ENCODE measurements at places on chromosomes 1 and 21.

DNA sequence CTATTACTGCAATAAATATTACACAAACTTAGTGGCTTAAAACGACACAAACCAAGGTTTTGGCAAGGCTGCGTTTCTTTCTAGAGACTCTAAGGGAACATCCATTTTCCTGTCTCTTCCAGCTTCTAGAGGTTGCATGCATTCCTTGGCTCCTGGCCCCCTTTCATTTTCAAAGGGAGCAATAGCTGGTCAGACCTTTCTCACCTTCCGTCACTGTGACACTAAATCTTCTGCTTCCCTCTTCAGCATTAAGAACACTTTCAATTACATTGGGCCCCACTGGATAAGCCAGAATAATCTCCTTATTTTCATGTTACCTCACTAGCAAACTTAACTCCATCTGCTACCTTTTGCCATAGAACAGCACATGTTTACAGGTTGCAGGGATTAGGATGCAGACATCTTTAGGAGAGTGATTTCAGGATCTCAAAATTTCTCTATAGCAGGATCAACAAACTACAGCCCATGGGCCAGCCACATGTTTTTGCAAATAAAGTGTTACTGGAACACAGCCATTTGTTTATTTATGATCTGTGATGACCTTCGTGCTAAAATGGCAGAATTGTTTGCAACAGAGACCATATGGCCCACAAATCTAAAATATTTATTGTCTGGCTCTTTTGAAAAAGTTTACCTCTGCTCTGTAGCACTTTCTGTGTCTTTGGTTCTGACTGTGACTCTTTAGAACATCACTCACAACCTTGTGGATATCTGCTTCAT lies 221.5 kb upstream of the SGIP1 start:
- no peak for DNase-seq

DNA sequence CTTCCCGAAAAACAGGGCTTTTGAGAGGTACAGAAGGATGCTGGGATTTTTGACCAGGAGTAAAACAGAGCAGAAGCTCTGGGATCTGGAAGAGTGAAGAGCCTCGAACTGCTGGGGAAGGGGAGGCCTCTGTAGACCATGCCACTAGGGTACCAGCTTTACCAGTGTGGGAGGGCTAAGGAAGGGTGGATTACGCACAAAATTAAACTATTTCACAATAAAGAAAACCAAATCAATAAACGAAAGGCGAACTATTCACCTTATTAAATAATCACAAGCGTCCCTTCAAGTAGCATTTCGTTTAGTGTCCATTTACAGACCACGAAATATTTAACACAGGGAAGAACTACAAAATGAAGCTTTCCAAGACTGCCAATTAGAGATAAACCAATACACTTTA lies 723 bp downstream of the CZIB start:
- no peak for DNase-seq

GRCh38 chr1:17200246-17200645 lies 4.7 kb upstream of the PADI1 start:
- no peak for DNase-seq

DNA sequence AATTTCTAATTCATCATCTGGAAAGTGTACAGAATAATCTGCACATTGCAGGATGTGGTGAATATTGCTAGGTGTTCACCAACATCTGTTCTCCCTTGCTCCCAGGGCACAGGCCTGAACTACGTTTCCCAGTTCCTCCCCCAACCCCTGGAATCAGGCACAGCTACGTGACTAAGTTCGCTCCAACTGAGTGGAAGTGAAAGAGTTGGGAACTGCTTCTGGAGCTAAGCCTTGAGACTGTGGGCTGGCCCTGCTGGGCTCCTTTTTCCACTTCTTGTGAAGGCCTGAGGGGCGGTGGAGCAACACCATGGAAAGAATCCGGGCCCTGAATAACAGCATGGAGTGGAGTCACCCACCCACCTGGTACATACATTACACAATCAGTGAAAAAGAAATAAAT lies 534.6 kb downstream of the SMYD3 start:
- DNase-seq, result no peak

GRCh38 chr1:31249854-31250253 lies 10.2 kb upstream of the NKAIN1 start:
- DNase-seq, result no peak

- DNase-seq, result peak; percentile 67
Observed at GRCh38 chr1:117860896-117861610, 68.4 kb downstream of the GDAP2 start.

DNA sequence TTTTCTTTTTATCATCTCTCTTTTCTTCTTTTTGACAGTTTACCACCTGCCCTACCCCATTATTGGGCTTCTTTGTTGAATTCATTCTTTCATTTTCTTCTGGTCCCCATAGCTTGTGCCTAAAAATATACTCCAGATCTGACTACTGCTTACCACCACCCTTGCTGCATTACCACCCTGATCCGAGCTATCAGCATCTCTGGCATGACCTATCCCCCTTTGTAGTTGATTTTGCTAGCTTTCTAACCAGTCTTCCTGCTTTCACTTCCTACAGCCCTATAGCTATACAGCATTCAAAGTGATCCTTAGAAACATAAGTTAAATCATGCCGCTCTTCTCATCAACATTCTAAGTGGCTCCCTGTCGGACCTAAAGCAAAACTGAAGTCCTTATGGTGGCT lies 59.4 kb upstream of the MPC2 start:
- no peak for DNase-seq

DNA sequence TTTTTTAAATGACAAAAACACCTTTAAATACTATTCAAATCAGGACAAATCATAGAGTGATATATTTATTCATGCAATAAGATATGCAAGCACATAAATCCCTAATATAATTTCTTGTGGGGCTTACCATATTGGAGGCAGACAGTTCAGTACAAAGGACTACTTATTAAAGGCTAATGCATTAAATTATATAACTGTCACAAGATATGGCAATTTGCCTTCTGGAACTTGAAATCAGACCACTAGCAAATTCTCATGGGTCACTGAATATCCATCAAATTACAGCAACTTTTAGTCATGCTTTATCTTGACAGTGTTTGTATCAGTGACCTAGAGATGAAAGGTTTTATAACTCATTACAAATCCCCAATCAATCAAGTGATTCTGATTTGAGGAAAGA lies 54.1 kb upstream of the NCAM2 start:
- DNase-seq, result no peak

DNA sequence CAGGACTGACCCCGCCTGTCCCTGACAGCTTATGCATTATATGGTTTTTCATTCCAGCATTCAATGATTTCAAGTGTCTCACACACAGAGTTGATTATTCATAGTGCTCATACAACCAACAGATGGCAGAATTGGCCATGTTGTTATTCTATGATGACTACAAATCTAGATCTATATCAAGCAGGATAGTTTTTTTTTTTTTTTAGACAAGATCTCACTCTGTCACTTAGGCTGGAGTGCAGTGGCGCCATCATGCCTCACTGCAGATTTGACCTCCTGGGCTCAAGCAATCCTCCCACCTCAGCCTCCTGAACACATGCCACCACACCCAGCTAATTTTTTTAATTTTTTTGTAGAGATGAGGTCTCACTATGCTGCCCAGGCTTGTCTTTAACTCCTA lies 40.1 kb upstream of the LRRC8D start:
- DNase-seq, result peak; percentile 70

DNA sequence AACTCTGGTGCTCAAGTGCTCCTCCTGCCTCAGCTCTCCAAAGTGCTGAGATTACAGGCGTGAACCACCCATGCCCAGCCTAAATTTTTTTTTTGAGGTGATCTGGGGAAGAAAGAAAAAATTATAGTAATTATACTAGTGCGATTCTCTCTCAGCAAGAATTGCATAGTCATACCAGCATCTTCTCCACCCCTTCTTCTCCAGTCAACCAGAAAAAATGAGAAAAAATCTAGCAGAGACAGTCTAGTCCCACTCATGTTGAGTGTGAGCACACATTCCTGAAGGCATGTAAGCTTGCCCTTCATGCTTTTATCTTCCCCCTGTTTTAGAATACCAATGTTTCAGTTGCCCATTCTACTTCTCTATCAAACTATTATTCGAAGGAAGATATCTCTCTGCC lies 207.6 kb downstream of the S1PR1 start:
- DNase-seq, result no peak

DNA sequence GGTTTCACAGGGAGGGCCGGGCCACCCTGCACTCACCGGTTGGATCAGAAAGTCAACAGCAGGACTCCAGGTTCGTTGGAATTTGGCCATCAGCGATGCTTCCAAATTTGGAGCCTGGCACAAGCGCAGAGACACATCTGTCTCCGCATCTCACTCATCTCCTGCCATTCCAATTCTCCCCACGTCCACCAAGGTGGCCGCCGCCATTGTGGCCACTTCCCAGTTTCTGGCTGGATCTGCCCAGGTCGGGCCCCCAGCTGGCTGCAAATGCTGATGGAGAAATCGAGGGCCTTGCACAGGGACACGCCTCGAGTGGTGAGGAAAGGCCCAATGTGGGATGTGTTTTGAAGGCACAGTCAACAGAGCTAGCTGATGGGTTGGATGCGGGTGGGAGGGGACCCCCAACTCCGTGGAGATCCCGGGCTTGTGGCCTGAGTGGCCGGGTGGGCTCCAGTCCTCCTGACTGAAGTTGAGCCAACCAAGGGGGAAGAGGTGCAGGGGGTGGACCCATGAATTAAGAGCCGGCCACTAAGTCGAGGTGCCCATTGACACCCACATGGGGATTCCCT lies 102.7 kb downstream of the CRYAA start:
- DNase-seq, result no peak

DNA sequence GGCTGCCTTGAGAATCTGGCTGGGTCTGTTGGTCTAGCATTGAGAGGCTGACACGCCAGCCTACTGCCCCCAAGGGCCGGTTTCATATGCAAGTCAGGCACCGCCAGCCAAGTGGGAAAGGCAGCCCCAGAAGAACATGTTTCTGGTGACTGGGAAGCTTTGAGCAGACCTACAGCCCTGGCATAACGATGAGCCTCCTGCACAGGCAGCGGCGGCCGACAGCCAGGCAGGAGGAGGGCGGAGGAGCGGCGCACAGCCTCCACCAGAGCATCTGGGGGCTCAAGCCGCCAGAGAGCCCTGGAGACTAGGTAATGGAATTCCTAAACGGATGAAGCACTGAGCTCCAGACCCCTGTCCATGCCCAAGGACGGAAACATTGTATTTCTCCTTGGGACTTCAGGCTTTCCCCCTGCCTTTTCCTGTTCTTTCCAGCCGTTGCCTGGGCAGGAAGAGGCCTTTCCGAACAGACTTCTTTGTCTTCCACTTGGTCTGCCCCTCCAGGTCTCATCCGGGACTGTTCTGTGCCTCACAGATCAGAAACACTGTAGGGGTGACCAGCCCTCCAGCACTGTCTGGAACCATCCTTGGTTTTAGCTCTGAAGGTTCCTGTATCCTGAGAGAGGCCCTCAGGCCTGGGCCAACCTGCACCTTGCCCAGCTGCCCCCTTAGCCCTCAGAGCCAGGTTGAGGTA lies 59.5 kb downstream of the IRF2BP2 start:
- no peak for DNase-seq

All from fibroblast of lung (primary cell).